ENCODE measurements at places on chromosomes 7 and 10.

DNA sequence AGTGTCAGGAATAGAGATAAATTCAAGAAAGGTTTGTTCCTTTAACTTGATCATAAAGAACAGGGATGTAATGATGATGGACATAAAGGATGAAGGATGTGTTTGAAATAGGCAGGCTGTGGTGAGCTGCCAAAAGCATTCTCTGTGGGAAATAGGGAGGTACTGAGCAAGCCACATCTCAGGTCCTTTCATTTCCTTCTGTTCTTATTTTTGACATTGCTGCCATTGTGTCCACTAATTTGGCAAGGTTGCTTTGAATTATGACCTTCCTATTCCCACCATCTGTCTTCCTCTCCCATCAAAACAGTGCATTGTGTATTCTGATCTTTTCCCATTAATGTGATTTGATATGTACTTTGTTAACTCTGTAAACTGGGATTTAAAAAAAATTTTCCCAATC is 9.4 kb downstream of the SCRN1 start:
- no peak for DNase-seq

DNA sequence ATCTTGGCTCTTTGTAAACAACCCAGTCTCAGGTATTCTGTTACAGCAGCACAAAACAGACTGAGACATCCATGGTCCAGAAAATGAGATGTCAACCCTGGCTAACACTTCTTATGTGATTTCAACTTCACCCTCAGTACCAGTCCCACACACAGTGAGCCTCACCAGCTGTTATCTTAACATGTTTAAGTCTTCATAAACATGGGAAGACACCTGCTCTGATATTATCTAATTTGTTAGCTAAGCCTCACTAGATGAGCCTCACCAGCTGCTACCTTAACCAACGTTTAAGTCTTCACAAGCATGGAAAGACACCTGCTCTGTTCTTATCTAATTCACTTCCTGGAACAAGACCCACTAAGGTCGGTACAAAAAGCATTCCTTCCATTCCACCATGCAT is 130.8 kb downstream of the CALN1 start:
- no peak for DNase-seq

GRCh38 chr10:31830887-31831286 is 97.7 kb downstream of the ARHGAP12 start:
- DNase-seq = no peak

DNA sequence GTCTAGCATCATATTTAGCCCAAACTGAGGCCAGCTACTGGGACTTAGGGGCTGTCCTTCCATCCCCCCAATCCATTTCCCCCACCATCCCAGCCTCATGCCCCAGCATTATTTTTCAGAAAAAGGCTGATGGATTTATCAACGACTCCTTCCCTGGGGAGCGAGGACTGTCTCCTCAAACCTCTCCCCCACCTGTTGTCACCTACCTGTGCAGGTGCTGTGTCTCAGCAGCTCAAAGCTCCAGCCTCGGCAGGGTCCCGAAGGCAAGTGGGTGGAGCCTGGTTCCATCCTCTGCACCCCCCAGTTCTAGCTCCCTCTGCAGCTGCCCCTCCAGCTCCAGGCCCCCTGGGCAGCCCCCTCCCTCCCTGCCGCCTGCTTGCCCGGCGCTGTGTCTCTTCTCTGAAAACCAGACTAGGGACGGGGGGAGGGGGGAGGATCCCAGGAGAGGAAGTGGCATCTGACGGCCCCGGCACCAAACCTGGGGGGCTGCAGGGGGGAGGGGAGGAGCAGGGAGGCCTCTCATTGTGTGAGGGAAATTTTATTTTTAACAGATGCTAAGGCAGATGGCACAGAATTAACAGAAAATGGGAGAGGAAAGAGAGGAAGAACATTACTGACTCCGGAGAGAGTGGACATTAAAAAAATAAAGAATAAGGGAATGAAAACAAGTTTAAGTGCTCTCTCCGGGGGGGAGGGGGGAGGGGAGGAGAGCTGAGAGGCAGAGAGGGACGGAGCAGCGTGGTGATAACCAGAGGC is 61.7 kb upstream of the PAX2 start:
- no peak for DNase-seq

Data from activated CD4-positive, alpha-beta T cell treated with anti-CD3 and anti-CD28 coated beads for 24 hours (primary cell).